ENCODE measurements at places on chromosomes 16 and 17.

- DNase-seq, result no peak
Measured at GRCh38 chr17:32516940-32517701, 30.3 kb downstream of the CDK5R1 start.

- DNase-seq, result no peak
Measured at GRCh38 chr16:29821643-29822115, 1.4 kb downstream of the MVP start.

DNA sequence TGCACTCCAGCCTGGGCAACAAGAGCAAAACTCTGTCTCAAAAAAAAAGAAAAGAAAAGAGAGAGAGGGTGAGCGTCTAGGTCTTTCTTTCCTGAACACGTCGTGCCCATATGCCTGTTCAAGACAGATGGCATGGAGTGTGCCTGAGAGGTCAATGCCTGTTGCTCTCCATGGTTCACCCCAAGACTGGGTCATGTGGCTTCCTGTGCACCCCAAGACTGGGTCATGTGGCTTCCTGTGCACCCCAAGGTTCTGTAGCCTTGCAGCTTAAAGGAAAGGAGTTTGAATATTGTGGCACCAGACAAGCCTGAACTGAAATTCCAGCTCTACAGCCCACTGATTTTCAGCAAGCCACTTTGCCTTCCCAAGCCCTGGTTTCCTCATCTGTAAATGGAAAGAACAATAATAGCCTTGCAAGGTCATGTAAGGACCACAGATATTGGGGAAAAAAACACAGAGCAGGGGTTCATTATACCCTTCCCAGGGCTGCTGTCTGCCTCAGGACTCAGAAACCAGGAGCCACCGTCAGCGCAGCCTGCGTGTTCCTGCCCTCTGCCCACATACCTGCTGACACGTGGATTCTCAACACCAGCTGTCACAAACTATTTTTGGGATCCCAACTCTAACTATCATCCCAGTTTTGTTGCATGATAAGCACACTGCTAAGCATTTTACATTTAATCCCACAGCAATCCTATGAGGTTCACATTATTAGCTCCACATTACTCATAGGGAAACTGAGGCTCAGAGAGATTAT is 18.0 kb upstream of the NAGS start:
- DNase-seq, result no peak

DNA sequence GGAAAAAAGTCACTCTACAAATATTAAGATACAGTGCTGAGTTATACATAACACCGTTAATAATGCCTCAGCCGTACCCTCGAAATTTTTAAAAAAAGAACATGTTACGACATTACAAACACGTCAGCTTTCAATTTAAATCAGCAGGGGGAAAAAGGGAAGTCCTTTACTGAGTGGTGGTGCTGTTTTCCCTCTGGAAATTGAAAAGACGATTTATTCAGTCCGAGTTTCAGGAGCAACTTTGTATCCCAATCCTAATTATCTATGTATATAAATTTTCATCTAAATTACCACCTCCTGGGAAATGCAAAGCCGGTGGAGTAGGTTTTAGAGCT is 1.3 kb downstream of the NETO2 start:
- DNase-seq, result no peak

DNA sequence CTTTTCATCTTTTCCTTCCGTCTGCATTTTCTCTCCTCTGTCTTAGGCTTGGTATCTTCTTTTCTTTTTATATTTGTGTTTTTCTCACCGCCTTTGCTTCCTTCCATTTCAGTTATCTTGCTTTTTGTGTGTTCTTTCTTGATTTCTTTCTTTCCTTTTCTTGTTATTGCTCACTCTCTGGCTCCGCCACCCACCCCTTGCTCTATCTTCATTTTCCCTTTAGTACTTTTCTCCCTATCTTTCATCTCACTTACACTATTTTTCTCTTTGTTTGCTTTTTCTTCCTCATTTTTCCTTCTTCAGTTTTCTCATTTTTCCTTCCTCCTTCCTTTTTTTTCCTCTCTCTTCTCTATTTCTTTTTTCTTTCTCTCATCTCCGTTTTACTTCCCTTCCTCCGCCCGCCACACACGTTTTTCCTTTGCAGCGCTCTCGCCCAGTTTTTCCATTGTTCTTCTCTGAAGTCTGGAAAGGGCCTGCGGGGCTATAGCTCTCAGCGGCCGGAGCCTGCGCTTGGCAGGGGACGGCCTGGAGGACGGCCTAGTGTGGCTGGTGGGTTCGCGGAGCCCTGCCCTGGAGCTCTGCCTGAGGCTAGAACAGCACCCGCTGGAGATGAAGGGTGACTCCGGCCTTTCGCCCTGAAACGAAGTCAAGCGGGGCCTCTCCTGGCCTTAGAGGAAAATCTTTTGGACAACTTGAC is 5.2 kb upstream of the HOXB13 start:
- DNase-seq, result no peak

DNA sequence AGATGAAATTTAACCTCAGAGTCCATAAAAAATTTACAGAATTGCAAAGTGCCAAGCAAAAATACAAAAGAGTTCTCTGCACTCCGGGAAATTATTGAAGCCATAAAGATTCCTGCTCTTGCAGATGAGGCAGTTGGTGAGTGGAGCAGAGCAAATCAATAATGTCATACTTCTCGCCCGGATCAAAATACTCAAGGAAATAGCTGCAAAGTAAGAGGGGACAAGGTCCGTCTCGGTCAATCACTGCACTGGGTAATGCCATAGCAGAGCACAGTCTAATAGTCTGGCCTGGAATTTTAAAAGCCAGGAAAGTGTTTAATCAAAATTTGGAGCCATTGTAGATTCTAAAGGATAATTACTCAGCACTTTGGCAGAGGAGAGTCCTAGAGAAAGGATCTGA is 58.9 kb downstream of the GP2 start:
- DNase-seq, result no peak

Measured in AG04450 (cell line).